ENCODE measurements at places on chromosomes 1 and 21. TPM values are rescaled to one million over a fixed set of nuclear protein-coding genes. Genes with fewer than 3 reads are reported as not detected.

OR2L5 gene
- total RNA-seq = not detected

DNA sequence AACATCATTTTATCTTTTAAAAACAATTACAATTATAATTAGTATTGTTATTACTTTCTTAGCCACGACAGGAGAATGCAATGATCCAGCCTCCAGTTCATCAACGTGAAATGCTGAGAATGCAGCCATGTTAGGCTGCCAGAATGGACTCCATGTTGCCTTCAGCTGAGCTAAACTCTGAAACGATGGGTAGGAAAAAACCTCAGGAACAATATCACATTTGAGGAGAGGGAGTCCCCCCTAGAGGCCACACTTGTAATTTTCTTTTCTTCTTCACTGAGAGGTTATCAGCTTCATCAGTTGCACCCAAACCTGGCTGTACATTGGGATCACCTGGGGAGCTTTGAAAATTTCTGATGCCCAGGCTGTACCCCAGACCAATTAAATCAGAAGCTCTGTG, 34.6 kb upstream of the DNAH14 start:
- no peaks in the 10 kb centered on the region for H3K4me1 ChIP-seq
- H3K36me3 ChIP-seq = no peaks in the 10 kb centered on the region
- H3K27me3 ChIP-seq = no peaks in the 10 kb centered on the region

GRCh38 chr21:33478182-33478581, 1.6 kb downstream of the TMEM50B start:
- no peaks in the 10 kb centered on the region for H3K4me1 ChIP-seq
- H3K27me3 ChIP-seq = no peaks in the 10 kb centered on the region
- peak overlapping the region; percentile 12 for H3K27ac ChIP-seq
- no peak for DNase-seq

GRCh38 chr21:28110716-28111115, 882.0 kb downstream of the LTN1 start:
- H3K27ac ChIP-seq = no peak overlapping the region
- H3K27me3 ChIP-seq = no peaks in the 10 kb centered on the region
- no peak for DNase-seq
- no peaks in the 10 kb centered on the region for H3K36me3 ChIP-seq

- no peaks in the 10 kb centered on the region for H3K36me3 ChIP-seq
- no peaks in the 10 kb centered on the region for H3K4me1 ChIP-seq
- no peak for DNase-seq
Measured at GRCh38 chr1:17587693-17588047, 48.2 kb downstream of the ARHGEF10L start.

DNA sequence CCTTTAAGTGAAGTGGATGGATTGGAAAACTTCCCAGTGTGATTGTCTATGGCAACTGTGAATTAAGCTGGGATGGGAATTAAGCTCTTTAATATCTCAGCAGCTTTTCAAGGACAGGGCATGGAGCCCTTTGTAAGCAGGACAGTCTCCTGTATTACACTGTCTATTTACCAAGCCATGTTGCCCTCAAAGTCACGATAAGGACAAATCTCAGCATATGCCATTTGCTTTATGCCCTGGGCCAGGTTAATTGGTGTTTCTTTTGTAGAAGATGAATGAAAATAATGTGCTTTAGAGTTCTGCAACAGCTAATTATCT, 17.6 kb downstream of the UTP25 start:
- H3K4me3 ChIP-seq = no peak overlapping the region
- no peaks in the 10 kb centered on the region for H3K27me3 ChIP-seq
- no peak for DNase-seq
- peaks cover 31% of the 10 kb centered on the region for H3K36me3 ChIP-seq
- no peaks in the 10 kb centered on the region for H3K4me1 ChIP-seq

Data from kidney (tissue), 22 donors.